ENCODE measurements at places on chromosomes 12 and 14.

- no peak for DNase-seq
Observed at GRCh38 chr12:10033783-10034545, 3.5 kb downstream of the CLEC9A start.

DNA sequence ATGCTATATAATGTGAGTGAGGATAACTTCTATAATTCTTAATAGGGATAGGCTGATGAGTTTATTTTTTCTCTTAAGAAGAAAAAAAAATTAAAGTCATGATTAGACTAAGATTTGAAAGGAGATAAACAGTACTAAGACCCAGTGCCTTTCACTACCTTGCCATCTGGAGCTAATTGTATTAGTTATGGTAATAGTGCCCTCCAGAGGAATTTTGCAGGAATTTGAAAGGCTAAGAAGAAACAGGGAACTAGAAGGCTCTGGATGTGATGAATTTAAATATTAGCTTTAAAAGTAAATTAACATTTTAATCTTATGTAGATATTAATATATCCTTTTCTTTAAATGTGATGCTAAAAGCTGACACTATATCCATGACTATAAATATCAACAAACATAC lies 36.6 kb upstream of the PIK3C2G start:
- DNase-seq, result no peak

DNA sequence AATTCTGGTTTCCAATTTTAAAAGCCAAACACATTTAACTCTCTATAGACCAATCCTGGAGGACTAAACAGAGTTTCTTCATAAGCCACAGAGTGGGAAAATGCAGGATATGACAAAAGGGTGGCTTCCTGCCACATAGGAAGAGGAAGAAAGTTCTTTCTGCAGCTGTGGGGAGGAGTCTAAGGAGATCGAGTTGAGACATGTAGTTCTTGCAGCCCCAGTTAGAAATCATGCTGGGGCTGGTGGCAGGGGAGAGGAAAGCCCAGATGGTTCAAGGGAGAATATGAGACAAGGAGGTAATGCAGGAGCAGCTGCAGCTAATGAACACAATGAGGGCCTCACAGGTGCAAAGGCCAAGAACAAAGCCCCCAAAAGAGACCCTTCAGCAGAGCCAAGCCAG lies 85.0 kb upstream of the ARID2 start:
- DNase-seq, result no peak

- no peak for DNase-seq
Observed at GRCh38 chr14:101507836-101508150, 53.5 kb upstream of the DIO3 start.

DNA sequence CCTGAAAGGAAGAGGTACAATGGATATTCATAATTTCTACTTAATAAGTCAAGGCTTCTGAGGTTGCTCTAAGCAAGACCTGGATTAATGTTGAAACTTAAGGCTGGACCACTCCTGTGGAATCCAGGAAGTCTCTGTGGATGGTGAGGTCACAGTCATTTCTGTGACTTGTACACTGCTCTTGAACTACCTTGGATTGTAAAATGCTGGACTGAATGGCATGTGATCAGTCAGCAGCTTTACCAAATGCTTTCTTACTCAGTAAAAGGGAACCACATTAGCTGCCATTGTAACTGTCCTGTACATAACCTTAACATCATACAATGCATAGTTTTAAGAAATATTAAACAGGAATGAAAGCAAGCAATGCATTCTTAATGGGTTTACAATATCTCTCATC lies 182.9 kb downstream of the NOVA1 start:
- no peak for DNase-seq

DNA sequence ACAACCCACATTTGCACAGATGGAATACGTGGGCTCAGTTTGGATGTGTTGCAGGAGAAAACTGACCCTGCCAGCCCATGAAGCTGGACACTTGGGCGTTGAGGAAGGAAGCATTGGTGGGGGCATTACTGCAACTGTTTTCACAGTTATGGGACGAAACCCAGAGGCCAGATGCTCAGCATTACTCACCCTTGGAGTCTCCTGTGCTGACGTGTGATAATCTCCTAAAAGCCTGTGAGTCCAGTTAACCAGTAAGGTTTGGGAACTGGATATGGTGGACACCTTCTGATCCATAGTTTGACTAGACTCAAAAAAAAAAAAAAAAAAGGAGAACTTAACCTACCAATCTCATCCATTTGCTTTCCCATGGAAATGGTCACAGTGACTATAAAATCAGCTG lies 52.8 kb upstream of the EGLN3 start:
- DNase-seq, result no peak

- DNase-seq, result no peak
Observed at GRCh38 chr14:103442288-103442687, 57.1 kb downstream of the MARK3 start.

DNA sequence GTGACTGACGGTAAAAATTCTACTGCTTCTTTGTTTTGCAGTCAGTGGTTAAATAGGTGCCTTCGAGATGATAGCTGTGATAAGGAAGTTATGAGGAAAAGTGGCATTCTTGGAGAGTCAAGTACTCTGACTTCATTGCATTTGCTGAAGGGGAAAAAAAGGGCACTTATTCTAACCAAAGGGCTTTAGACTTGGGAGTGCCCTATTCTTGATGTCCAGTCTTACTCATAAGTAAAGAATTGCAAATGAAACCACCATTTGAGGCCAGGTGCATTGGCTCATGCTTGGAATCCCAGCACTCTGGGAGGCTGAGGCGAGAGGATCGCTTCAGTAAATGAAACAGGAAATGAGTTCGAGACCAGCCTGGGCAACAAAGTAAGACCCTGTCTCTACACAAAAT lies 40.3 kb downstream of the BRAP start:
- DNase-seq, result no peak

All from stimulated activated CD8-positive, alpha-beta memory T cell treated with anti-CD3 and anti-CD28 coated beads, Interleukin-2, amount 100 ng/mL, for 1 hour (primary cell).